ENCODE measurements at places on chromosomes 4 and X.

- no peaks in the 10 kb centered on the region for H3K4me1 ChIP-seq
Observed at GRCh38 chr4:91256043-91256442, 1047.7 kb upstream of the GRID2 start.

DNA sequence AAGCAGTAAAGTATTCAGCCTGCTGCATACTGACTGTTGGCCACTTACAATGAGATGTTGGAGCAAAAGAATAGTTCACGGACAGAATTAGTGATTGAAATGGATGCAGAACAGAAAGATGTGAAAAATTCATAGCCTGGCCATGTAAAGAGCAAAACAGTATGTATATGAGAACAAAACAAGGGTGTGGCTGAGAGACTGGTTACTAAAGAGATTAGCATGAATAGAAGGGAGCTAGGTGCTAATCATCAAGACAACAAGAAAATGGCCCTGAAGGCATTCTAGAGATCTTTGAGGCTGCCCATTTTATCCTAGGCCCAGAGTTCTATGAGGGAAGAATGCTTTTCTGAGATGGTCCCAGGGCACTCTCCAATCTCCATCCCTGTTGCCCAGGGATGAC lies 208.5 kb downstream of the ARHGEF9 start:
- H3K27ac ChIP-seq: no peak overlapping the region
- H3K36me3 ChIP-seq: no peaks in the 10 kb centered on the region
- DNase-seq: no peak
- H3K4me1 ChIP-seq: no peaks in the 10 kb centered on the region
- H3K4me3 ChIP-seq: no peak overlapping the region
- no peaks in the 10 kb centered on the region for H3K27me3 ChIP-seq

GRCh38 chr4:162706051-162706450 lies 460.6 kb downstream of the NAF1 start:
- no peak overlapping the region for H3K4me3 ChIP-seq
- H3K27me3 ChIP-seq: no peaks in the 10 kb centered on the region
- H3K36me3 ChIP-seq: no peaks in the 10 kb centered on the region
- no peak overlapping the region for H3K27ac ChIP-seq

DNA sequence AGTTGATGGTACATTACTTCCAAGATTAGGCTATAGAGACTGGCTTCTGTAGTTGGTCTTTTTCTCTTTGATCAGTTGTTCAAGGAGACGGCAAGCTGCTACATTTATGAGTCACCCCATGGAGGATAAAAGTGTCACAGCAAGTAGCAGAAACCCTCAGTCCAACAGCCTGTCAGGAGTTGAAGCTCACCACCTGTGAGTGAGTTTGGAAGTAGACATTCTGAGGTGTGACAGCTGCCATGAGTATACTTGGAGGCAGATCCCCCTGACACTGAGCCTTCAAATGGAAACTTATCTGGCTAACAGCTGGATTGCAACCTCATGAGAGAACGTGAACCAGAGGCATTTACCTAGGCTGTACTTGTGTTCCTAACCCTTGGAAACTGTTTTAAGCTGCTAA lies 68.0 kb downstream of the CCNG2 start:
- H3K4me1 ChIP-seq: no peaks in the 10 kb centered on the region
- DNase-seq: no peak
- no peak overlapping the region for H3K4me3 ChIP-seq
- H3K27ac ChIP-seq: no peak overlapping the region

GRCh38 chr4:113881256-113881655 lies 98.2 kb downstream of the ARSJ start:
- H3K4me1 ChIP-seq: no peaks in the 10 kb centered on the region
- H3K36me3 ChIP-seq: no peaks in the 10 kb centered on the region
- H3K27ac ChIP-seq: no peak overlapping the region
- no peak overlapping the region for H3K4me3 ChIP-seq

DNA sequence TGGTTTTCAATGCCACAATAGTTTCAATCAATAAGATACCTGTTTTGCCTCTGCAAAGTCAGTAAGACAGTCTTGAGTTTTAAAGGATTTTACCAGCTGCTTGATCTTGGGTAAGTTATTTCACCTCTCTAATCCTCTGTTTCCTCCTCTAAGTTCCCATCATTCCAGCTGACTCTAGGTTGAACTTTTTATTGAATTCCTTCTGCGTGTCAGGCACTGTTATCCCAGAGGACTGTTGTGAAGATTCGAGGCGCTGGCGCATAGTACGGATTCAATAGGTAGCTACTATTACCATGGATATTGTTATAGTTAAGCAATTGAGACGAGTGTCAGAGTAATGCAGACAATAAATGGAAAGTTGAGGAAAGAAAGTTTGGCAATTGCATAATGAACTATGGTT lies 179.4 kb downstream of the BANK1 start:
- no peaks in the 10 kb centered on the region for H3K36me3 ChIP-seq
- H3K4me1 ChIP-seq: no peaks in the 10 kb centered on the region
- no peak overlapping the region for H3K4me3 ChIP-seq
- no peak overlapping the region for H3K27ac ChIP-seq
- H3K27me3 ChIP-seq: no peaks in the 10 kb centered on the region
- no peak for DNase-seq

DNA sequence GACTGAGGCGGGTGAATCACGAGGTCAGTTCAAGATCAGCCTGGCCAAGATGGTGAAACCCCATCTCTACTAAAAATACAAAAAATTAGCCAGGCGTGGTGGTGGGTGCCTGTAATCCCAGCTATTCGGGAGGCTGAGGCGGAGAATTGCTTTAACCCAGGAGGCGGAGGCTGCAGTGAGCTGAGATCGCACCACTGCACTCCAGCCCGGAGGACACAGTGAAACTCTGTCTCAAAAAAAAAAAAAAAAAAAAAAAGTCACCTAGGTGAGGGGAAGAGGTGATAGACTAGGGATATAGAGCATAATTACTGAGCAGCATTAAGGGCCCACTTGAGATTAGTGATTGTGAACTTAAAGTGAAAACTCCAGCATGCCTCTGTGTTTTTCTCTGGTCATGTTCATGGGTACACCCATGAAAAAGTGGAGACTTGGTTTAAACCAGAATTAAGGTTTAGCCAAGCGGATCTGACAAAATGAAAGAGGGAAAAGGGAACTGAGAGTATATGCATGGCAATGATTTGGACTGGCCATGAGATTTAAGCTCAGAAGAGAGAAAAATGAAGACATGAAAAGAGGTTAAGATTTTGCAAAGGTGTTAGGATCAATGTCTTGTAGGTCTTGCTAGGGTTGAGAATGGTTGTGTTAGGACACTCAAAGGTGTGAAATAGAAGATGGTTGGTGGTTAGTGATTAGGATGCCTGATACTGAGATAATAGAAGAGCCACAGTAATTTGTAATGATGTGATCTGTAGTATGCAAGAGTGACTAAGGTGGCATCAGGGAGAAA lies 105.0 kb downstream of the RAB28 start:
- no peak for DNase-seq
- H3K4me3 ChIP-seq: no peak overlapping the region
- H3K27me3 ChIP-seq: no peaks in the 10 kb centered on the region

- no peak for DNase-seq
- H3K4me1 ChIP-seq: no peaks in the 10 kb centered on the region
- no peaks in the 10 kb centered on the region for H3K36me3 ChIP-seq
Observed at GRCh38 chr4:147108409-147108808, 162.7 kb upstream of the TTC29 start.

GRCh38 chrX:124194199-124194598 lies 138.3 kb upstream of the TEX13D start:
- no peak overlapping the region for H3K4me3 ChIP-seq
- no peaks in the 10 kb centered on the region for H3K27me3 ChIP-seq
- H3K4me1 ChIP-seq: no peaks in the 10 kb centered on the region
- H3K36me3 ChIP-seq: no peaks in the 10 kb centered on the region
- no peak overlapping the region for H3K27ac ChIP-seq

GRCh38 chr4:145525291-145525740 lies 43.7 kb downstream of the SMAD1 start:
- H3K4me3 ChIP-seq: no peak overlapping the region
- no peak for DNase-seq
- no peaks in the 10 kb centered on the region for H3K4me1 ChIP-seq
- H3K36me3 ChIP-seq: no peaks in the 10 kb centered on the region

GRCh38 chr4:121567748-121568147 lies 129.0 kb downstream of the ANXA5 start:
- H3K27ac ChIP-seq: no peak overlapping the region
- DNase-seq: no peak
- no peak overlapping the region for H3K4me3 ChIP-seq
- H3K27me3 ChIP-seq: no peaks in the 10 kb centered on the region
- H3K4me1 ChIP-seq: no peaks in the 10 kb centered on the region

- DNase-seq: peak; percentile 32
- H3K36me3 ChIP-seq: no peaks in the 10 kb centered on the region
- H3K4me1 ChIP-seq: peaks cover 17% of the 10 kb centered on the region
- no peak overlapping the region for H3K27ac ChIP-seq
- H3K27me3 ChIP-seq: no peaks in the 10 kb centered on the region
Observed at GRCh38 chrX:133921764-133922389, 63.5 kb downstream of the GPC3 start.

DNA sequence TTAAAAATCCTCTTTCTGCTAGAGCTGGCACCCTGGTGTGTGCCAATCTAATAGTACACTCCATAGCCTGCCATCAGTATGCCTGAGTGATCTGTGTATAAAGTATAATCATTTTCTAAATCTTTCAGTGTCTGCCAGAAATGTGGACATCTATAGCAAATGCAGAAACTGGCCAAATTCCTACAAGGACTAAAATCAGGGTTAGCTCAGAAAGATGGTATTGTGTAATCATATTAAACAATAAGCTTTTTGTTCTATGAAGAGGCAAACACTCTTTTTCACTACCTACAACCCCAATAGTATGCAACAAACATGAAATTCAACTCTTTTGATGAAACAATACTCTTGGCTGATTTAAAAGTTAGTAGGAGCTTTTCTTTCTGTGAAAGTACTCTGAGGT lies 7.7 kb upstream of the TXLNG start:
- no peaks in the 10 kb centered on the region for H3K27me3 ChIP-seq
- H3K36me3 ChIP-seq: no peaks in the 10 kb centered on the region
- H3K27ac ChIP-seq: no peak overlapping the region
- H3K4me1 ChIP-seq: no peaks in the 10 kb centered on the region

GRCh38 chr4:38662522-38663089 lies 1.4 kb upstream of the KLF3 start:
- H3K27me3 ChIP-seq: no peaks in the 10 kb centered on the region
- H3K27ac ChIP-seq: peak overlapping the region; percentile 95
- no peak for DNase-seq
- H3K4me3 ChIP-seq: peak overlapping the region; percentile 64
- H3K4me1 ChIP-seq: peaks cover 46% of the 10 kb centered on the region

GRCh38 chr4:33998291-33998690 lies 2246.0 kb downstream of the ARAP2 start:
- no peaks in the 10 kb centered on the region for H3K27me3 ChIP-seq
- H3K4me3 ChIP-seq: no peak overlapping the region
- DNase-seq: no peak
- no peaks in the 10 kb centered on the region for H3K4me1 ChIP-seq
- no peaks in the 10 kb centered on the region for H3K36me3 ChIP-seq

DNA sequence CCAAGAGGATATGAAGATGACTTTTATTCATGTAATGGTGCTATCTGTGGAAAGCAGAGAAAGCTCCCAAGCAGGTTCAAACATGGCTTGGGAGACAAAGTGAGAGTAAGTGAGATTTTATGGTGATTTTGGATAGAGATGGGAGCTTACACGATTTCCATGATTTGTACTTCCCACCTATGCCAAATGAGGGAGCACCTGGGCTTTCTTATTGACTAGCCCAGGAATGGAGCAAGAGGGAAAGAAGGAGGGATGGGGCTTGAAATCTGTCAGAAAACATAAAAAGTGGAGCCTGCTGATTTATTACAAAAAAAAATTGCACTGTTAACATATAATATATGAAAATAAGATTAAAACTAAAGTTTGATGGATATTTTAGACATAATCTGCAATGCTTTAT lies 703.5 kb upstream of the PABPC4L start:
- H3K27me3 ChIP-seq: no peaks in the 10 kb centered on the region
- no peak overlapping the region for H3K4me3 ChIP-seq
- DNase-seq: no peak
- H3K4me1 ChIP-seq: no peaks in the 10 kb centered on the region

DNA sequence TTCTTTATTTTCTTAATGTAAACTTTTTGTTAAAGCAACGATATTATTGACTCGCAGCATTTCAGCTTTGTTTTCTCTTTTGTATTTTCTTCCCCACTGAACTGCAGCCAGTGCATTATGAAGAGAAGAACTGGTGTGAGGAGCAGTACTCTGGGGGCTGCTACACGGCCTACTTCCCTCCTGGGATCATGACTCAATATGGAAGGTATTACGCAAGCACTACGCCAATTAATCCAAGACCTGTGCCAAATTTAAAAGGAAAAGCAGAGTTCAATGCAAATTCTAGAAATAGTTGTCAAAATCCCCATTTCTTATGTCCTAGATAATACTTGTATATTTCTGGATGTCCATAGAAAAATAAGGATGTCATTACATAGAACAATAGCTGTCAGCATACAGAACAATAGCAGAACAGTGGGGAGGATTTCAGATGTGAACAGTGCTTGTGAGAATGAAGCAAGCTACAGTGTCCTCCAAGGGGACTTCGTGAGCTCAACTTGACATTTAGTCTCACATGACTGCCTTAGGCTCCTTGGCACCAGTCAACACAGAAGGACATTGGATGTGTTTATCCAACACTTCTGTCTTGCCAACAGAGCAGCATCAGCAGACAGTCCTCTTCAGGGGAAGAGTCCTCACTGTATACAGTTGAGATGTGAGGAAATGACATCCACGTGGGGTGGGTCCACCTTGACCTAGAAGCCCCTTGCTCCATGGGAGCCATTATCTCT lies 85.9 kb downstream of the MAOA start:
- no peak overlapping the region for H3K4me3 ChIP-seq
- no peak overlapping the region for H3K27ac ChIP-seq

DNA sequence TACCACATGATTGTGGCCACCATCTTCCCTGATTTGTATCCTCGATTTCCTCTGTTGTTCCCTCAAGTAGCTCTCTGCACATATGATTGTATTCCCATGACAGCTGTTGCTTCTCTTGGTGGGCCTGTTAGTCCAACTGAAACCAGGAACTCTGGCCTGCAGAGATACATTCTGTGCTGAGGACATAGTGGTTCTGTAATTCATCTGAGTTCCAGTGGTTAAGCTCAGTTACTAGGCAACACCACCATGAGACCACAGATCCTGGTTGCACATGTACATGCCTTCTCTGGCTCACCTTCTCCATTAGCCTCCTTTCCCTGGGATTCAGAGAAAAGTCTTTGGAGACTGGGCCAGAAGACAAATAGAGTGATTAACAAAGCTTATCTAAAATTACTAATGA lies 172.1 kb upstream of the SLC7A11 start:
- H3K4me3 ChIP-seq: no peak overlapping the region
- H3K27ac ChIP-seq: no peak overlapping the region
- no peak for DNase-seq

GRCh38 chr4:74682567-74683359 lies 111.6 kb downstream of the BTC start:
- DNase-seq: no peak
- no peak overlapping the region for H3K27ac ChIP-seq
- H3K4me3 ChIP-seq: no peak overlapping the region
- H3K27me3 ChIP-seq: no peaks in the 10 kb centered on the region
- no peaks in the 10 kb centered on the region for H3K4me1 ChIP-seq

- H3K4me1 ChIP-seq: peaks cover 42% of the 10 kb centered on the region
- H3K36me3 ChIP-seq: no peaks in the 10 kb centered on the region
- DNase-seq: no peak
- H3K27me3 ChIP-seq: no peaks in the 10 kb centered on the region
Observed at GRCh38 chrX:49282647-49283011, 13.0 kb downstream of the PPP1R3F start.

GRCh38 chrX:64191281-64192010 lies 14.1 kb downstream of the AMER1 start:
- no peaks in the 10 kb centered on the region for H3K27me3 ChIP-seq
- no peak overlapping the region for H3K4me3 ChIP-seq
- no peak overlapping the region for H3K27ac ChIP-seq
- H3K4me1 ChIP-seq: no peaks in the 10 kb centered on the region
- no peaks in the 10 kb centered on the region for H3K36me3 ChIP-seq

- no peaks in the 10 kb centered on the region for H3K27me3 ChIP-seq
- no peaks in the 10 kb centered on the region for H3K4me1 ChIP-seq
- DNase-seq: no peak
Observed at GRCh38 chr4:162498168-162498567, 334.4 kb upstream of the FSTL5 start.
